ENCODE measurements at places on chromosomes 3 and 15.

GRCh38 chr3:59775761-59776325 lies 726.0 kb upstream of the CFAP20DC start:
- DNase-seq, result no peak

GRCh38 chr3:138972941-138973340 lies 25.9 kb downstream of the FOXL2NB start:
- no peak for DNase-seq

GRCh38 chr3:42192334-42193200 lies 73.4 kb downstream of the CCK start:
- DNase-seq, result no peak

GRCh38 chr3:179921500-179921899 lies 115.2 kb downstream of the PEX5L start:
- no peak for DNase-seq

DNA sequence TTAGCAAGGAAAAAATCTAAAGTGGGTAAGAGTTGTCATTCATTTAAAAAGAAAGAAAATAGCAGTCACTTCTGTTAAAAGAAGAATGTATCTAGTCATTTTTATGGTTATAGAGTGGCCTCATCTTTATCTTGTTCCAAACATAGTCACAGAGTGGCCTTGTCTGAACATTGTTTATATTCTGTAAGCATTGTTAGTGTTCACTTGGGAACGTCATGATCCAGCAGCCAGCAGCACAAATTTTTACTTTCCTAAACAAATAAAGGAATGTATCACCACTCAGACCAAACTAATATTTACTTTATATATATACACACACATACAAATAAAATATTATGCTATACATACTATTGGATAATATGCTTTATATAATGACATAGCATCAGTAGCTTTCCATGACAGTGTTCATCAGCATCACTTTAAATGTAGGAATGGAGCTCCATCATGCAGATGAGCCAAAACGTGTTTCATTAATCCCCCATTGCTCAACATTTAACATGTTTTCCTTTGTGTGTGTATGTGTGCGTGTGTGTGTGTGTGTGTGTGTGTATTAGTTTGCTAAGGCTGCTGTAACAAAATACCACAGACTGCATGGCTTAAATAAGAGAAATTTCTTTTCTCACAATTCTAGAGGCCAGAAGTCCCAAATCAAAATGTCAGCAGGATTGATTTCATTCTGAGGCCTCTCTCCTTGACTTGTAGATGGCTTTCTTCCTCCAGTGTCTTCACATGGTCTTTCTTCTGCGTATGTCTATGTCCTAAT lies 39.6 kb upstream of the GYG1 start:
- no peak for DNase-seq
